Dermis microvascular lymphatic vessel endothelial cell (primary cell): ENCODE measurements at places on chromosomes 16 and 17.

- peak; percentile 63 for DNase-seq
Measured at GRCh38 chr17:18217412-18218015, 7.9 kb upstream of the LLGL1 start.

DNA sequence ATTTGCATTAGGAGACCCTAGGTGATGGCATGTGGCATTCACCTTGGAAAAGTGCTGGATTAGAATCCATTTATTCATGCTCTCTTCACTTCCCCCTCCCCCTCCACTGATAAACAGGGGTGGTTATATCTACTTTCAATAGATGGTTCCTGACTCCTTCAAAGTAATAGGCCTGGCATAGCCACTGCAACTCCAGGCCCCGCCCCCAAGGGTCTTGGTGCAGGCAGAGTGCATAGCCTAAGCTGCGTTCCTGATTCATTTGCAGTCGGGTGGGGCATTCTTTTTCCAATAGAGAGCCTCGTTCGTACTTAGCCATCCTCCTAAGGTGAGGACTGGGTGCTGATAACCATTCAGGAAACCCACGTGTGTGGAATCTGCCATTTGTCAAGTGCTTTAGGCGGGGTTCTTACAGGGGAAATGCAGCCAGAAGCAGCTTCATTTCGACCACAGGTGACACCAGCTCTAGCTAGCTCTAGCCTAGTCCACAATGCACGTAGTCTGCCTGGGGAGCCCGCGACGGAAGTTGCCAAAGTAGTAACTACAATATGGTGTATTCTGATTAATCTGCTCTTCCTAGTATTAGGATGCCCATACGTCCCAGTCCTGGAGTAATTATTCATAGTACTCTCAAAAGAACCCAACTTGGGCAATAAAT lies 11.1 kb downstream of the UBE2O start:
- no peak for DNase-seq

- DNase-seq = no peak
Measured at GRCh38 chr16:64434526-64435069, 687.3 kb downstream of the CDH11 start.

GRCh38 chr17:48153691-48154358 lies 46.3 kb downstream of the SNX11 start:
- DNase-seq = peak; percentile 60

GRCh38 chr16:74888232-74888862 lies 96.6 kb downstream of the WDR59 start:
- no peak for DNase-seq

- no peak for DNase-seq
Measured at GRCh38 chr17:14442798-14443528, 142.1 kb downstream of the HS3ST3B1 start.

DNA sequence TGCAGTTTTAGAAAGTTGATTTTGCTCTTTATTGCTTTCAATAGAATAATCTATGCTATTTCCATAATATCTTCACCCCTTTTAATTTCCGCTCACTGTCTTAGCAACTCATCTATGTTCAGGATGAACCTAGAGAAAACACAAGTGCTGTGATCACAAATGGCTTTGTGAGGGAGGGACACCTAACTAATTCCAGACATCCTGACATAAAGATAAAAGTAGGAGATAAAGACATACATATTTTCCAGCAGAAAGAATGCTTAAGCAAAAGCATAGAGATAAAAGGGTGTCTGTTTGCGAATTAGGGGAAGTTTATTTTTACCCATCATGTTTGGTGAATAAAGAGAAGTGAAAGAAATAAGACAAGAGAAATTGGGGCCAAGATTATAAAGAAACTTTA lies 254.2 kb downstream of the KCNJ2 start:
- no peak for DNase-seq
